T-helper 2 cell (primary cell): ENCODE measurements at places on chromosomes 6 and 20.
A peak's percentile ranks its signal among the peaks of the same experiment; 100 is the strongest.

DNA sequence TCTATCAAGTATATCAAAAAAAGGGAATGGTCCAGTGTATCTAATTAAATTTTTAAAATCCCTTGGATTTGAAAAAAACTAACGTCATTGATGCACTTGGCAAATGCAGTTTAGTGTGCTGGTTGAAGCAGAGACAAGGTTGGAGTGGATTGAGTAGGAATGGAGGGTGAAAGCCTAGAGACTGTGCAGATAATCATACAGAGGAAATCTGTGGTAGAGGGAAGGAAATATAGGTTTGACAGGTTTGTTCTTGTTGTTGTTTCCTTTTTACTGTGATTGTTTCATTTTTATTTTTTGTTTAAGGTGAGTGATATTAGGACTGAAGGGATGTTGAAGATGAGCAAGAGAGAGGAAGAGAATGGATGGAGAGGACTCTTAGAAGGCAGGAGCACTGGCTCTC lies 29.0 kb upstream of the L3MBTL3 start:
- no peak for DNase-seq

- no peak for DNase-seq
Measured at GRCh38 chr6:90197854-90198496, 98.7 kb downstream of the BACH2 start.

DNA sequence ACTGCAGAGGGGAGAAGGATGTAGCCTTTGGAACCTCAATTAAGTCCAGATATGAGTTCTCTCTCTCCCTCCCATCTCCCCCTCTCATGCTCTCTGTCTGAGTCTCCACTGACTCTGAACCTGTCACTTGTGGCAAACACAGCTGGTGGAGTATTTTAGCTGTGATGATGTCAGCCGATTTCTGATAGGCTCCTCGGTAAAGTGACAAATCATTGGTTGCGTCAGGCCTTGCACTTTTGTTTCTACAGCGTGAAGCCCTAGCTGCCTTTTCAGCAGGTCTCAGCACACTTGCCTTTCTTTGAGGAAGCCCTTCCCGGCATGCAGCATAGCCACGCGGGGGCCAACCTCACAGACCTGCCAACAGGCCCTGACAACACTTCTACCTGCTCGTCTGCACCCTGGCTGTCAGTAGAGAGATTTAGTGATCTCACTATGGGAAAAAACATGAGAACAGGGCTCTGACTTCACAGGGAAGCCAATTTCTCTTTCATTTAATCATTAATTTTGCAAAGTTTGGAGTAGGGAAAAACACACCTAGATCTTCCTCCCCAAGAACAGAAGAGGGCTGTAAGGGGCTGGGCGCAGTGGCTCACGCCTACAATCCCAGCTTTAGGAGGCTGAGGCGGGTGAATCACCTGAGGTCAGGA lies 84.4 kb downstream of the GMPR start:
- peak; percentile 44 for DNase-seq

- DNase-seq, result no peak
Measured at GRCh38 chr6:57147955-57148858, 23.9 kb upstream of the BAG2 start.

- no peak for DNase-seq
Measured at GRCh38 chr6:4405621-4406212, 270.3 kb upstream of the ECI2 start.

- DNase-seq, result no peak
Measured at GRCh38 chr6:13431861-13432465, 55.4 kb downstream of the GFOD1 start.

DNA sequence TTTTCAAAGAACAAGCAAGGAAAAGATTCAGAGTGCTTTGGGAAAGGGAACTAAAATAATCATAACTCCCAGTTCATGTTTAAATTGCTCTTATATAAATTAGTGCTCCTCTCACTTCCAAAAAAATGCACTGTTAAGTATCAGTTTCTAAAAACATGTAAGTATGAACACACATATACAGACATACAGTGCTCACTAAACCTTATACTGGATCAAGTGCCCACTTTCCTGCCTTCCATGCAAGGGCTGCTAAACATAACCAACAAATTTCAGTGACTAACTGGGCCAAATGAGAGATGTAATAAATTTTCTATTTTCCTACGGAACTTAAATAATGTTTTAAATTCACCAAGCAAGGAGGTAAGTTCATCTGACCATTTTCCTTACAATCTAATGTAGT lies 6.4 kb downstream of the TFAP2A start:
- DNase-seq, result no peak

DNA sequence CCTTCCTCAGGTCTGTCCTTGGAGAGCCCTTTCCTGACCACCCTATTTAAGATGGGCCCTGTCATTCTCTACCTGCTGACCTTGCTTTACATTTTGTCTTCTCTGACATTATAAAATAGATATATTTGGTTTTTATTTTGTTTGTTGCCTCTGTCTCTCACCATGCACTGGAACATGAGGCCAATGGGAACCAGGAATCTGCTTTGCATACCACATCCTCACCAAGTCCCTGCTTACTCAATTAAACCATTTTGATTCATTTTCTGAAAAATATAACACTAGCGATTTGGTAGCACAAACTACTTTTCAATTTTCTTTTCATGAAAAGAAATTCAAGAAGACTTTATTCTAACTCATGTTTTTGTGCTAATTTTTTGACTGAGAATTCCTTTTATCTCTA lies 32.8 kb upstream of the POPDC3 start:
- no peak for DNase-seq

DNA sequence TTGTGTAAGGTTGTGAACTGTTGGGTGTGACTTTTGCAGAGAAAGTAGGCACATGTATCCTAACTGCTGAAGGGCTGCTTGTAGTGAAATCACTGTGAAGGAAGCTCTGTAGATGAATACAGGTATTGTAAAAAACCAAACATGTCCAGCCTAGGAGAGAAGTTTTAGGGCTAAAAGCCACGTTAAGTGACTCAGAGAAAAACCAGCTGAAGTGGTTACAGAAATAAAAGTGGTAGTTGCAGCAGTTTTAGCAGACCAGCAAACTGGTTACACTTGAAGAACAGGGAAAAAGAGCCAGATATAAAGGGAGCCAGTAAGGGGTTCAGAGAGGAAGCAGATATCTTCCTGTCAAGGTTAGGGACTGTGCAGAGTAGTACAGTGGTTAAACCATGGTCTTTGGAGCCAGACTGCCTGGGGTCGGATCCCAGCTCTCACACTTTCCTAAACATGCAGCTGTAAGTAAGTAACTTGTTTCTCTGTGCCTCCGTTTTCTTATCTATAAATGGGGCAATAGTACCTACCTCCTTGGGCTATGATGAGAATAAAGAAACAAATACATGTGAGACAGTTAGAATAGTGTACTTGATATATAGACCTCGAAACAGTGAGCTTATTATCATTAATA lies 33.8 kb upstream of the RNF8 start:
- DNase-seq, result no peak

DNA sequence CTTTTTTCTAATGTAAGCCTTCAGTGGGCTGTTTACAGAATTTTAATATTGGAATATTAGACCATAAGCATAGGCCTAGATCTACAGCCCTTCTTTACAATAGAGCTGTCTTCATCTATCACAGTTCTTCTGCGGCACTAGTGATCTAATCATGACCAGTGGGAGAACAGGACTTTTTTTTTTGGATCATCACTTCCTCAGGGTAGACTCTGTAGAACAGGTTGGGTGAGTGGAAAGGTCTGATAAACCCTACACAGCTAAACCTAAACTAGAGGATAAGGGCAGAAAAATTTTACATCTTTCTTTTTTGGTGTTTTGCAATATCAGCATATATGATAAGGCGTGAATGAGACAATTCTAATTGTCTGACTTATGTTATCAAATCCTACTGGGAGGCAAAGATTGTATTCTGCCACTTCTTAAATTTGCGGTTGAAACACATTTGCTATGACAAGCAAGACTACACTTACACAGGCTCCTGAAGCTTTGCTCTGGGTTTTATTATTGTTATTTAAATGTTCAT lies 52.2 kb downstream of the GOPC start:
- no peak for DNase-seq

GRCh38 chr6:44925100-44925739 lies 402.9 kb upstream of the RUNX2 start:
- peak; percentile 75 for DNase-seq

- no peak for DNase-seq
Measured at GRCh38 chr20:23066772-23067171, 17.3 kb upstream of the THBD start.

- DNase-seq, result no peak
Measured at GRCh38 chr6:145629478-145629877, 105.8 kb downstream of the EPM2A start.

DNA sequence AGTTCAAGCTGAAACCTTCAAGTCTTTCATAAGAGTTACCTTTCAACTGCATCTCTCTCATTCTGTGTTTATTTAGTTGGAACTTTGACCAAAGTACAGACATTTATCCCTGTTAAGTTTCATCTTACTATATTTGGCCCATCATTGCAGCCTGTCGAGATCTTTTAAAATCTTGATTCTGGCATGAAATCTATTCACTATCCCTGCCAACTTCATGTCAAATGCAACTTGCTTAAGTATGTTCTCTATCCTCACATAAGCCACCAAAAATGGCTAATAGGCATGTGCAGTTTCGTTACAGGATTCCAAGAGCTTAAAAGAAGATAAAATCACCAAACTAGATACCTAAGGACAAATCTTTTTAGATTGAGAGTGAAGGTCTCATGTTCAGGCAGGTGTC lies 117.5 kb upstream of the KCNQ5 start:
- no peak for DNase-seq

GRCh38 chr6:71482742-71483141 lies 194.1 kb downstream of the OGFRL1 start:
- no peak for DNase-seq

- no peak for DNase-seq
Measured at GRCh38 chr6:41427642-41428335, 92.4 kb downstream of the NCR2 start.

- DNase-seq, result no peak
Measured at GRCh38 chr6:44066394-44067172, 60.7 kb downstream of the MRPL14 start.

- no peak for DNase-seq
Measured at GRCh38 chr6:77487808-77488425, 24.6 kb upstream of the HTR1B start.

- DNase-seq, result no peak
Measured at GRCh38 chr6:30511169-30511546, 21.8 kb downstream of the HLA-E start.

- DNase-seq, result no peak
Measured at GRCh38 chr6:168598251-168599117, 157.5 kb downstream of the SMOC2 start.

- no peak for DNase-seq
Measured at GRCh38 chr20:4729265-4729664, 7.6 kb downstream of the PRND start.

DNA sequence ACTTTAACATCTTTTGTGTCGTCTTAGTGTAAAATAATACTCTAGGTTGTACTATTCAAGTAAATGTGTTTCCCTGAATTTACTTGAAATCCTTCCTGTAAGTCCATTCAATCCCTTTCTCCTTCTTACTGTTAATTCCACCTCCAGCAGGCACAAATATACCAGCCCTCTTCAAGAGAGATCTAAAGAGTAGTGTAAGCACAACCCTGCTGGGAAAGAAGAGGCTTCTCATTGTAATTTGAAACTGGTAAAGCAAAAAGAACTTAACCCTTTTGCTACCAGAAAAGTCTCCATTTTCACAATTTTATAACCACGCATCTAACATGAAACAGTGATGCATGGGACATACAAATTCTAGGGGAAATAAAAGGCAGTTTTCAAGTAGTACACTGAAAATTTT lies at the start of gene BMP5:
BMP5 (minus strand) TSS at position 191 of the 400 bp plus-strand sequence. CDS start 725 bp downstream, outside the sequence.
- DNase-seq, result no peak

GRCh38 chr6:117829594-117830319 lies 77.3 kb upstream of the SLC35F1 start:
- no peak for DNase-seq

- DNase-seq, result no peak
Measured at GRCh38 chr6:108760126-108761050, 87.8 kb upstream of the ARMC2 start.

DNA sequence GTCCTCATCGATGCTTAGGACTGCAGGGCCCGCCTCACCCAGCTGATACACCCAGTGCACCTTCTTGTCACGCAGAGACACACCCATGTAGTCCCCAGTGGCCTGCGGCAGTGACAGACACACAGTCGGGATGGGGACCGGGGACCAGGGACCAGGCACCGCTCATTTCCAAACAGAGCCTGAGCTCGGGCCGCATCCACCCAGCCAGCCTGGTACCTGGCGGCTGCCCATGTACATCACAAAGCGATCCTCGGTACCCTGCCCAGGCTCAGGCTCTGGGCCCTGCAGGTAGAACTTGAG lies 11.5 kb downstream of the ADRM1 start:
- no peak for DNase-seq

- no peak for DNase-seq
Measured at GRCh38 chr6:13302291-13302690, 26.0 kb downstream of the TBC1D7 start.

- no peak for DNase-seq
Measured at GRCh38 chr6:17987697-17988421, 424 bp upstream of the KIF13A start.

- no peak for DNase-seq
Measured at GRCh38 chr6:23218751-23219150, 649.4 kb downstream of the HDGFL1 start.

GRCh38 chr6:142485256-142485655 lies 183.4 kb downstream of the ADGRG6 start:
- no peak for DNase-seq

DNA sequence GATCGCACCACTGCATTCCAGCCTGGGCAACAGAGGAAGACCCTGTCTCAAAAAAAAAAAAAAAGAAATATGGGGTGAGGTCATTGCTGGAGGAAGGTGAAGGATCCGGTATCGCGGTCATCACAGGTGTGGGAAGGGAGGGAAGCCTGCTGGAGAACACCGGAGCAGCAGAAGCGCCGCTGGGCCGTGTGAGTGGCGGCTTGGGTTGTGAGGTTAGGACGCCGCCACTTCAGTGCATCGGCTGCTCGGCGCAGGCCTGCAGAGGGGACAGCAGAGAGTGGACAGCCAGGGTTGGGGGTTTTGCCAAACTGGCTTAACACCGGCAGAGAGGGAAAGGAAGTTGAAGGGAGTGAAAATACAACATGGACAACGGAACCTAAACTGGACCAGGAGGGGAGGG lies 5.4 kb downstream of the TLDC2 start:
- DNase-seq, result no peak

- no peak for DNase-seq
Measured at GRCh38 chr20:32034581-32035425, 17.2 kb upstream of the HCK start.

GRCh38 chr20:36370991-36371790 lies 65.1 kb downstream of the DLGAP4 start:
- no peak for DNase-seq

DNA sequence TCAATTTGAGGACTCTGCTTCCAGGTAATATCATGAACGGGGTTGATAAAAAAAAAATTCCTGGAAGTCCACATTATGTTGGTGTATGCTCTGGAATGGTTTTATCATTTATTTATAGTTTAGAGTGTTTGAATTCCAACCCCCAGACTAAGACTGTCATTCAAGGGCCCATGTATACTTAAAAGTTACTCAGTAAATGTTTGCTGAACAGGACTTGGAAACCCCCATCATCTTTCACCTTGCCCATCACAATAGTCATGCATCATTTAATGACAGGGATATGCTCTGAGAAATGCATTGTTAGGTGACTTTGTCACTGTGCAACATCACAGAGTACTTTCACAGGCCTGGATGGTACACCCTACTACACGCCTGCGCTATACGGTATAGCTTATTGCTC lies 104.8 kb downstream of the ATXN1 start:
- no peak for DNase-seq
